ENCODE measurements at places on chromosomes 13 and 19.

DNA sequence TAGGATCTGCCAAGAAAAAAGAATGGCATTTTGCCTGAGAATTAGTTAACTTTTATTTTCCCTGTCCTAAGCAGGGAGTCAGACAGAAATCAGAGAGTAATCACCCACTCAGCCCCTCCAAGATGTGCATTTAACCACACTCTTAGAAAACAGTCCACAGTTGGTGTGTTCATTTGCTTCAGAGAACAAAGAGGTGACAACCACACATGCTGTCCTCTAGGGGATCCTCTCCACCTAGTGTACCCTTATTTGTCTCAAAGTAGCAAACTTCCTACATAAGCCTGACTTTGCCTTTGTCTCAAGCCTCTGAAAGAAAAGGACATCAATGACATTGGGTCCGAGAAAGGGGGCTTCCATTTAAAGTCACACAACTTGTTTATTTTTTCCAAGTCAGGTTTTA, 107.0 kb upstream of the RFC3 start:
- no peak for DNase-seq

DNA sequence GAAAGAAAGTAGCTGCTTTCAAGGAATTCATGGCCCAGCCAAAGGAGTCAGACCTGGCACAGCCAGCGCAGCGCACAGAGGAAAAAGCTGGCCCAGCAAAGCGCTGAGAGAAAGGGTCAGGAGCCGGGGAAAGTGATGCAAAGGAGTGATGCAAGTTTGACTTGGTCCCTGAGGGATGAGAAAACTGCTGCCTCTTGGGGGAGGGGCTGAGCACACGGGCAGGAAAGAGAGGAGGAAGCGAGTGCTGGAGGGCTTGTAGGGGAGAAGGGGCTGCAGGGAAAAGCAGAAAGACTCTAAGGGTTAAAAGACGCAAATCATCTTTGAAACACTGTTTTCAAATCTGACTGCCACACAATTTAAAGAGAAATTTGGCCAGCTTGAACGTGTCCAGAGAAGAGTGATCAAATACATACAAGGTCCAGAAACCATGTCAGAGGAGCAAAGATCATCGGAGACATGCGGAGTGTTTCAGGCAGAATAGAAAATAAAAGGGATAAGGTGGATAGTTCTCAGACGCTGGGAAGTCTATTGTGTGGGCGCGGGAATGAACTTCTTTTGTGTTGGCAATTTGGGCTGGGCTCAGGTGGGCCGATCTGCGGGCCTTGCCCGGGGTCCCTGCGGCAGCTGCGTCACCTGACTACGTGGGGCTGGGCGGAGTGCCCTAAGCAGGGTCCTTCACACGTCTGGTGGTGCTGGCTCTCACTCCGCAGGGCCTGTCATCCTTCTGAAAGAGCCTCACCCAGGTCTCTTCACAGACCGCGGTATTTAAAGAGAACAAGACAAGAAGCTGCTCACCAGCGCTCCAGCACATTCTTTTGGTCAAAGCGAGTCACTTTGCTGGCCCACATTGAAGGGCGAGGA, 18.1 kb downstream of the N4BP2L1 start:
- no peak for DNase-seq

- DNase-seq, result no peak
These were observed 813 bp upstream of the DMPK start for GRCh38 chr19:45782820-45783785.

- DNase-seq, result no peak
These were observed 324.7 kb downstream of the DLEU7 start for GRCh38 chr13:50518781-50519201.

DNA sequence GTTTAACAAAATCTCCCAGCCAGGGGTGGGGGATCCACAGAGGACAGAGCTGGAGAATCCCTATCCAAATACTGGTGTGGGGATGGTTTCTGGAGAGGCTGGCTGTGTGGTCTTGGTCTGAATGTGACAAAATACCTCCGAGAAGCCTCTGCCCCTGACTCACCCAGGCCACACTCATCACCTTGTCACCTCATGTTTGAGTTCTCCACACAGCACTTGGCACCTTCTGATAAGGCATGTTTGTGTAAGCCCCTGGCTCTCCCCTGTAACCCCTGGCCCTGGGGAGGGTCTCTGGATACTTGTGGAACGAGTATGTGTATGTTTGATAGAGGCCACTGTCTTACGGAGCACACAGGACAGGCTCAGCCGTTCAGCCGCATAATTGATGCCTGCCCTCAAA, 14.7 kb downstream of the TECR start:
- no peak for DNase-seq

DNA sequence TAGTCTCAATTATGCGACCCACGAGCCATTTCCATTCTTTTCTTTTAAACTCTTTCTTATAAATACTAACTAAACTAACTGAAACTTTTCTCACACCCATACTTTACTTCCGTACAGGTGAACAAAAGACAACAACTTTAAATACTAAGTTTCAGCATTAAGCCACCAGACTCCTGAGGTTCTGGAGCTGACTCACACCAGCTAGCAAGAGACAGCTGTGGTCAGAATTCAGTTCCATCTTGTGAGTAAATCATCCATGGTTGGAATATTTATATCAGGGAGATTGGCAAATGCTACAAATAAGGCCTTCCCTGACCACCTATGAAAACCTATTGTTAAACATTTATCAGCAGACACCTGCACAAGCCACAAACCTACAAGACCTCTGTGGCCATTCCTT, 897.0 kb downstream of the EFNB2 start:
- no peak for DNase-seq

- DNase-seq, result no peak
These were observed 2541.1 kb downstream of the PCDH9 start for GRCh38 chr13:64688893-64689677.

DNA sequence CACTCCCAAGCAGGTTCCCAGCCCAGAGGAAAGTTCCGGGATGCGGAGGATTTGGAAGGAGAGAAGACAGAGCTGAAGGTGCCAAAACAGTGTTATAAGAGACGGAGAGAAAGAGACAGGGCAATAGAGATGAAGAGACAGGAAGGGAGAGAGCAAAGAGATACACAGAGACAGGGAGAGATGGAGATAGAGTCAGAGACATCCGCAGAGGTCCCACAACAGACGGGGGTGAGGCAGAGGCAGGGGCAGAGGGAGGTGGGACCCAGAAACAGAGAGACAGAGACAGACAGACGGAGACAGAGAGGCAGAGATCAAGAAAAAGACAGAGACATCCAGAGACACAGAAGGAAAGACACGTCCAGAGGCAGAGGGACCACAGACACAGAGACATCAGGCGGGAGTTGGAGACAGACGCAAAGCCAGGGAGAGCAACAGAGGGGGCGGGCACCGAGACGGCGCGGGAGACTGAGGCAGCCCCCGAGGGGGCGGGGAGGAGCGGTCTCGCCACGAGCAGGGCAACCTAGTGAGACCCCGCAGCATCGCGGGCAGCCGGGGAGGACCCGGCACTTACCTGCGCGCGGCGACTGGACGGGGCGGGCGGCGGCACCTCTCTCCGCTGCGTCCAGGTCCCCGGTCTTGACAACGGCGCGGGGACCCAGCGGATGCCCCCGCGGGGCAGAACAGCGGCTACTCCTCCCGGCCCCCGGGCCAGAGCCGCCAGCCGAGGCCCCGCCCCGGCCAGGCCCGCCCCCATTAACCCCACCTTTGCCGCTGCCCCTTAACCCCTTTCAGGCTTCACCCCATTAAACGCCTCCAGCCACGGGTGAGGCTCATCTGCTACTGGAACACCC, at the start of gene GPR4:
GPR4 (minus strand) TSS at position 689 of the 851 bp plus-strand sequence. CDS start 10,346 bp downstream, outside the sequence.
- no peak for DNase-seq

- no peak for DNase-seq
These were observed 1.8 kb upstream of the UBE2M start for GRCh38 chr19:58560007-58560887.

DNA sequence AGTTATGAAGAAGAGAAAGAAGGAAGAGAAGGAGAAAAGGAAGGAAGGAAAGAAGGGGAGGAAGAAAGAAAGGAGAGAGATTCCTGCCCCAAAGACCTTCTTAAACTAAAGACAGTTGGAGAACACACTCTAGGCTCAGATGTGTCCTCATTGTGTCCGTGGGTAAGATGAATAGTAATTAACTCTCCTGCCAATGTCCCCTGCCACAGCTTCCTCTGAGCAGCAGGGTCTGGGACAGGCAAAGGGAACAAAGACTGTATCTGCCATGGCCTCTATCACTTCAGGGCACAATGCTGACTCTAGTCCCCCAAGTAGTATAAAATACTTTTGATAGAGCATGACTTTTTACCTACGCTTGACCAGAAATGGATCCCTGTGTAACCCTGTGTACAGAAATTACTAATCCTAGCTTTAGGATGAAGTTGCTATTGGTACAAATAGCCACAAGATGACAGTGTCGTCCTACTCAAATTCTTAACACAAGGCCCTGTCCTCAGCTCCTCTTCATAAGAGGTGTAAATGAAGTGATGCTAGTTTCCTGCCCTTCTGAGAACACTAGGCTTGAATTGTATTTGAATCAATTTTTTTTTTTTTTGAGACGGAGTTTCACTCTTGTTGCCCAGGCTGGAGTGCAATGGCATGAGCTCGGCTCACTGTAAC, 186.2 kb upstream of the GPR12 start:
- DNase-seq, result peak; percentile 29

DNA sequence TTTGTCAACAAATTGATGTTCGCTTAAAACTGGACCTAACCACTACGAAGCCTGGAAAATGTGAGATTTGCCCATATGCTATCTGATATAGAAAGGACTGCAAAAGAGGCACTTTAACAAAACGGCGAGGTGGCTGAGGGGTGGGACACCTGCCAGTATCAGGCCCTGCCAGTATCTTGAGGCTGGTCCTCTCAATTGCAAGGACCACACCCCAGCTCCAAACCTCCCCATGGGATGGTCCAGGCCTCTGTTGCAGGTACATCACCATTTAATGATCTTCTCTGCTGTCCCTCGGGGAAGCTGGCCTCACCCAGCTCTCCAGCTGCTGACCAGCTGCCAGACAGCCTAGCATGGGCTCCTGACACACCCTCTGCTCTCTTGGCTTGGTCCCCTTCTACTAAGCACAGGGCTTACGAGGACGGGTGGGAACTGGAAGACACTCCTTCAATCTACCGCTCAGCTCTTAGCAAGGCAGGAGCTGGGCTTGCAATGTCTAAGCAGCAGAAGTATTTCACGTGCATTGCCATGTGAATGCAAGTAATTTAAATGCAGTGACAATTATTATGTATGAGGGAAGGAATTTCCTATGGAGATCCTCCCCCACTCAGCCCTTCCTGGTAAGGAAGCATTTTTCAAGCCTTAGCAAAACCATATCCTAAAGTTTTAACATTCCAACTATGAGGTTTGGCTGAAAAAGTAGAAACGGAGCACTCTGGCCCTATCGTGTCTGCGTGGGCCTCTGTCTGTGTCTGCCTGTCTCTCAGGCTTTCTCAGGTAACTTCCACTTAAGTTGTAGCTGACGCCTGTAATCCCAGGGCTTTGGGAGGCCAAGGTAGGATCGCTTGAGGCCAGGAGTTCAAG, 63.9 kb downstream of the LATS2 start:
- no peak for DNase-seq

- no peak for DNase-seq
These were observed 305.3 kb downstream of the IRS2 start for GRCh38 chr13:109481040-109481439.

DNA sequence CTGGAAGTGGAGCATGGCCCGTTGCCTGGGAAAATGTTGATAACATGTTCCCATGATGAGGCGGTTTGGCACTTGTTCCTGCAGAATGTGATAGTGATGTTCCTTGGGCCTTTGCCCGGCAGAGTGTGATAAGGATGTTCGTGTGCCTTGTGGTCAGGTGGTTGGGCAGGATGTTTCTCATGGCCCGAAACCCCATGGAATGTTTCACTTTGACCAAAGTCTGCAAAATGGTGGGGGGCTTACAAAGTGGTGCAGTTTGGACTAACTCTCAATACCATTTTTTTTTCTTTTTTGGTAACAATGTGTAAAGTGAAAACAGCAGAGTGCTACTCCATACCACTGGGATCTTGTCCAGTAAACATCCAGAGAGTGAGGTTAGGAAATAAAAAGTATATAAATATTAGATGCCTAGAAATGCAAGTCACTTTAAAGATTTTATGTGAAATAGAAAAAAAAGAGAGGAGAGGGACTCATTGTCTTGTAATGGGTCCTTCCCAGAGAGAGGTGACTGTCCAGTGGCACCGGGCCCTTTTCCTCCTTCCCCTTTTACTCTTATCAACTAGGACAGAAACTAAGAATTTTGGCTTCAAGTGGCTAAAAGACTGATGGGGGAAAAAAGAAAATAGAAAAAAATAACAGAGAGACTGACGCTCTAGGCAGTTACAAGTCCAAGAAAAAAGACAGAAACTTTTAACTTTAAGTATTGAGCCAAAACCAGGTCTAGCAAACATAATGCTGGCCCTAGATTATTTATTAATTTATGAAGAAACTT, 5.7 kb downstream of the FPR3 start:
- no peak for DNase-seq

GRCh38 chr19:40806423-40807146, 7.6 kb downstream of the EGLN2 start:
- DNase-seq, result peak; percentile 96

GRCh38 chr13:59145381-59145780, 1018.3 kb downstream of the DIAPH3 start:
- no peak for DNase-seq

- DNase-seq, result no peak
These were observed 73.0 kb downstream of the IPO5 start for GRCh38 chr13:98026457-98026857.

- DNase-seq, result no peak
These were observed 60.4 kb downstream of the COL4A1 start for GRCh38 chr13:110246530-110246929.

DNA sequence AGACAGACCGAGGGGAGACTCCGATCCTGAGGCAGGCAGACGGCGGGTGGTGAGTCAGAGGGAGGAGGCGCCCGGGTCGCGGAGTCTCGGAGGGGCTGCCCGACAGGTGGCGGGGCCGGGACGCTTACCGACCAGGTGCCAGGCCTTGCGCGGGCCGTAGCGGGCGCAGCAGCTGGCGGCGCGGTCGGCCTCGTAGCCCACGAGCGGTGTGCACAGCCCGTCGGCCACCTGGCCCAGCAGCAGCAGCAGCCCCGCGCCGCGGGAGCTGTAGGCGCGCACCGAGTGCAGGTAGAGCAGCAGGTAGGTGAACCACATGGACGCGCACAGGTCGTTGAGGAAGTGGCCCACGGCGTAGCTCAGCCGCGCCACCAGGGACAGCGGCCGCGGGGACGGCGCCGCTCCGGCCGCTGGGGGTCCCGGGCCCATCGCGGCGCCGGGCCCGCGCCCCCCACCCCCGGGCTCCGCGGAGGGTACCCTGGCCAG, 367 bp downstream of the MFSD12 start:
- DNase-seq, result no peak

DNA sequence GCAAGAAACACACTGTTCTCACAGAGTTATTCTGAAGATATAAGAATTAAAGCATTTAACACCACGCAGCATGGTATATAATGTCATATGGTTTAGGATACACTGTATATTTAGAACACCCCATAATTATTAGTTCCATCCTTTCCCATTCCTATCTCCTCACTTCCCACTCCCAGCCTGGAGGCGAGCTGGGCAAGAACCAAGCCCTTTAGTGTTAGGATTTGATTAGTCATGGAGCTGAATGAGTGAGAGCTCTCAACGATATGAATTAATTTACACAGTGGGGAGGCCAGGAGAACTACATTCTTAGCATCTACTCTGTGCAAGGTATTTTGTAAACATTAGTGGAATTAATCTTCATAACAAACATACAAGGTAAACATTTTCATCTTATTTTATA, 934.3 kb downstream of the DIAPH3 start:
- DNase-seq, result no peak

Data from neuronal stem cell (in vitro differentiated cells).